ENCODE measurements at places on chromosomes 5 and 9.

DNA sequence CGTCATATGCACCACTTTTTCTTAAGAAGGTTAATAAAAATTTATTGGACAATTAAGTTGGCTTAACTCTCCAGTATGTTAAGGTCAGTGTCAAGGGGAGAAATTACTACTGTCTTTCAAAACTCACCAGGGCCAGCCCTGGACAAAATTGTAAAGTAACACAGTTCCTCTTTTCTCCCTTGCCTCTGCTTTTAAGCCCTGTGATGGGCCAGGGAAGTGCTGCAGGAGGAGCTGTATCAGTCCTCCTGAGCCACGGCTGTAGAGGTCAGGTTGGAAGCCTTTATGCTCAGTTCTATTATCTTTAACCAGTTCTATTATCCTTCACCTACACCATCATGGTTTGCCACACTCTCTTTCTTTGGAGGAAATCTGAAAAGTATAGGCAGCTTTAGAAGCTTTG is 11.5 kb upstream of the PPP2R2B start:
- no peak for DNase-seq

DNA sequence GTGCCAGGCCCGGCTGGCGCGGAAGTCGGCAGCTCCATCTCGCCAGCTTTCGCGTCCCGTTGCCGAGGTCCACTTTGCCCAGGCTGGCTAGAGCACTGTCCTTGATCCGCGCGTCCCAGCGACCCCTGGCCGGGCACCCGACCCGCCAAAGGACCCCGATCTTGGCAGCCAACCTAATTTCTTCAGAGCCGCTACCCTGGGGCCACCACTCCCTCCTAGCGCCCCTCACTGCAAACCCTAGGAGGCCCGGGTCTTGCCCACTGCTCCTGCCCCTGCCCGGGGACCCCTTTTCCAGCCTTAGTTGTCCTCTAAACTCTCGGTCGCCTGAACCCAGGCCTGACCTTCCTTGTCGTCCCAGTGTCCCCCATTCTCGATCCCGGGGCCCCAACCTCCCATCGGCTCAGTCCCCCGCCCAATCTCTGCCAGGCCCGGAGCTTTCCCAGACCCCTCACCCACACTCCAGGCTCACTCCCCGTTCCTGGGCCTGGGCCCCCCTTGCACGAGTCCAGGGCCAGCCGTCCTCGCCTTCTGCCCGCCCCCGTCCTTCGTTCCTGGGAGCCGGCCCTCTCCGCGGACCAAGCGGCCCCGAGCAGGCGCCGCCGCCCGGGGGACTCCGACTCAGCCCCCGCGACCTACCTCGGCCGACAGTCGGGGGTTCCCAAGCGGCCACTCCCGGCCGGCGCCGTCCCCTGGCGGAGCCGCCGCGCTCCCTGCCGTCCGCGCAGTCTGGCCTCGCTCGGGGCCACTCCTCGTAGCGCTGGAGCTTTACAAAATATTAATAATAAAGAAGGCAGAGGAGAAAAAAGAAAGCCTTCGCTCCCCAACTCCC is 701 bp upstream of the LMX1B start:
- no peak for DNase-seq

DNA sequence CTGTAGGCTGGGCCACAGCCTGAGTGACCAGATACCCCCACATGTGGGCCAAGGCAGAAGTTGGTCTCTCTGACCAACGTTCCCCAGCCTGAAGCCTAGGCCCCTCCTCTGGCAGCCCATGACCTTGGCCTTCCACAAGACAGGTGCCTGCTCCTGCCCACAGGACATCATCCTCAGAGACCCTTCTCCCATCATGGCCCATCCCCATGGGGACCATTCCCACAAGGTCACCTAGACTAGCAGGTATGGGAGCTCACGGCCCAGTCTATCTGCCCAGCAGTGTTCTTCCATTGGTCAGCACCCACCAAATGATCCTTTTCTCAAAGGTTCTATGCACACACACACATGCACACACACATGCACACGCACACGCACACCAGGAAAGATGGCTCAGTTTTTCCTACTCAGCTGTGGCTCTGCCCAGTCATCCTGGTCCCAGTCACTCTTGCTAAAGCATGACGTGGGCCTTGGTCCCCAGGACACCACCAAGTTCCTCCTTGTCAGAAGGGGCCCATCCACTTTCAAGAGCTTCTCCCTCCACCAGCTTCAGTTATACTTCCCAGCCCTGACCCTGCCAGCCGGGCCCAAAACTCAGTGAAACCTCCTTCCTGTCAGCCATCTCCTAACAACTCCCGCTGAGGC is 65.4 kb downstream of the PAX5 start:
- DNase-seq: no peak

- DNase-seq: peak; percentile 71
These were observed 57.7 kb downstream of the DUSP1 start for GRCh38 chr5:172713113-172713808.

GRCh38 chr5:179818746-179819295 is 1.9 kb upstream of the SQSTM1 start:
- DNase-seq: peak; percentile 97

DNA sequence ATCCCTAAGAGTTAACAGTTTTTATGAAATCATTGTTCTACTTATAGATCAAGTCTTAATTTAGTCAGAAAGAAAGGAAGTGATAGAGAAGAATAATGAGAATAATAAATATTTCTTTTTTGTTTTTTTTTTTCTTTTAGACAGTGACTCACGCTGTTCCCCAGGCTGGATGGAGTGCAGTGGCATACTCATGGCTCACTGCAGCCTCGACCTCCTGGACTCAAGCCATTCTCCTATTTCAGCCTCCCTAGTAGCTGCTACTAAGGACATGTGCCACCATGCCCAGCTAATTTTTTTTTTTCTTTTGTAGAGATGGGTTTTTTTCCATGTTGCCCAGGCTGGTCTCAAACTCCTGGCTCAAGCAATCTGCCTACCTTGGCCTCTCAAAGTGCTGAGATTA is 11.0 kb downstream of the IFNA21 start:
- DNase-seq: no peak

- DNase-seq: no peak
These were observed 73.2 kb downstream of the WNK2 start for GRCh38 chr9:93256878-93257807.

GRCh38 chr9:30410273-30410672 is 1974.2 kb upstream of the ACO1 start:
- no peak for DNase-seq

- DNase-seq: no peak
These were observed 40.6 kb downstream of the PHAX start for GRCh38 chr5:126641387-126641786.

GRCh38 chr5:42074353-42074752 is 149.3 kb downstream of the FBXO4 start:
- DNase-seq: no peak

- no peak for DNase-seq
These were observed 597.1 kb downstream of the ACTL7B start for GRCh38 chr9:108258640-108259039.

- no peak for DNase-seq
These were observed 125.2 kb downstream of the PRDM6 start for GRCh38 chr5:123214193-123214592.

- DNase-seq: no peak
These were observed 214.8 kb downstream of the AOPEP start for GRCh38 chr9:94941211-94941875.

DNA sequence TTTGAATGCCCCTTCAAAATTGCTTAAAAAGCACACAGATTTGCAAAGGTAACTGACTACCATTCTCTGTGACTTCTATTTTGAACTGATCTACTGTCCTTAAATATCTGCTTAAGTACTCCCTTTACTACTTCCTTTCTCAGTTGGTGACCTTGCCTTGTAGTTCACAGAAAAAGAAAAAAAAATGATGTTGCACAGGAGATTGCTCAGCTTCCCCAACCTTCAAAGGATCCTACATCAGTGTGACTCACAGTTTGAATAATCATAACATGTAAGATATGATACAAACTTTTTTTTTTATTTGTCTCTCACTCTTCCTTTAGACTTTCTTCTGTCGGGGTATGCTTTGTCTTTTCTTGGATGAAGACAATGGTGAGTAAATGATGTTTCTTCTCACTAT is 1029.6 kb downstream of the CDH12 start:
- no peak for DNase-seq

GRCh38 chr5:95917207-95917606 is 44.4 kb downstream of the ELL2 start:
- no peak for DNase-seq

DNA sequence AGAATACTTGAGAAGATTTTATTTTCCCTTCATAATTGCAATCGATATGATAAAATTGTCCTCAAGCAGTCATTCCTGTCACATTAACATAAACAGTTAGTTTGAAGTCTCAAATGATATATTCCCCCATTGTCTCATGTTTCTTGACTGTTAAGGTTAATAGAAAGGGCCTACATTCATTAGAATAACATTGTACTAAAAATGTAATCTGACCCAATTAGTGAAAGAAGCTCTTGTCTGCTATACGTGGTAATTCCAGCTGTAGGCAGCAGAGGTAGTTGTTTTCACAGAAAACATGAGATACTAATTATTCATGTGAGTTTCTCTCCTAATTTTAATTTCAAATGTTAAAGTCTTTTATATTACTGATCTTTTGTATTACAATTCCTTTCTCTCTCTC is 25.9 kb upstream of the AP3B1 start:
- peak; percentile 49 for DNase-seq

- no peak for DNase-seq
These were observed 102.5 kb upstream of the RAI14 start for GRCh38 chr5:34553581-34553980.

DNA sequence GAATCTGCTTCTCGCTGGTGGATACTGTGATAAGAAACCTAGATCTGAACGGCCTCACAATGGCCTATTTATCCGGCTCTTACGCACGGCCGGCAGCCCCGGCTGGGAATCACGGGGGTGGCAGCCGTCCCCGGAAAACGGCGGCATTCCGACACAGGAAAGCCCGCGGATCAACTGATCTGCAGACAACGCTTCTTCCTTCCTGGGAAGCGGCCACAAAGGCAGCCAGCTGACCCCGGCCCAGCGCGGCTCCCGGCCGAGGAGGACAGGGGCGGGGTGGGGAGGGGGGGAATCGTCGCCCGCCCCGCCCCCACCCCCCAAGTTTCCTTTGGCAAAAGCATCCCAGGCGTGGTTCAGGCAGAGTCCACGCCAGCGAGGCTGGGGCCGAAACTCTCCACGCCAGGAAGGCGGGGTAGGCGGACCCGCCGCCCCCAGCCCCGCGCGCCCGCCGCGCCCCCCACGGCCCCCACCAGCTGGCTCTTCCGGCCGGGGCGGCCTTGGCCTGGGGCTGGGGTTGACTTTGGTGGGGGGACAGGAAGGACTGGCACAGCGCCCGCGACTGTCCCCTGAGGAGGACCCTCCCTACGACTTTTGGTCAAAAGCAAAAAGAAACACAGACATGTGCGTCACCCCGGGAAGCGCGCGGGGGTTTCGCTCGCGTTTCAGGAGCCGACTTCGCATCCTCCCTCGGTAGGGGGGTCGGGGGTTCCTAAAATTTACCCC is 247.7 kb upstream of the ANKRD55 start:
- peak; percentile 64 for DNase-seq

DNA sequence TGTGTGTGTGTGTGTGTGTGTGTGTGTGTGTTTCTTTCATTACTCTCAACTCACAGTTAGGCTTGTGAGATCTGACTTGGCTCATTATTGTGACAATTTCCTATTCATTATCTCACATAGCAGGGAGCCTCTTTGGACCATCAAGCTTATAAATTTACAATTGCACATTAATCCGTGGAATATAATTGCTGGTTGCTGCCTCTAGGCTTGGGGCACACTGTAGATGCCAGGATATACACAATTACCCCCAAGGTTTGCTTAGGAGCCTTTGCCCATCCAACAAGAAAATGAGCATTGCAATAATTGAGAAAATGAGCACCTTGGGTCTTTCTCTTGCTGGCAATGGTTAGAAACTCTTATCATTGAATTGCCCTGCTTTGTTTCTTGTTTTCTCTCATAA is 161.6 kb upstream of the DMRTA1 start:
- no peak for DNase-seq

GRCh38 chr5:111743512-111743911 is 13.5 kb downstream of the NREP start:
- no peak for DNase-seq

DNA sequence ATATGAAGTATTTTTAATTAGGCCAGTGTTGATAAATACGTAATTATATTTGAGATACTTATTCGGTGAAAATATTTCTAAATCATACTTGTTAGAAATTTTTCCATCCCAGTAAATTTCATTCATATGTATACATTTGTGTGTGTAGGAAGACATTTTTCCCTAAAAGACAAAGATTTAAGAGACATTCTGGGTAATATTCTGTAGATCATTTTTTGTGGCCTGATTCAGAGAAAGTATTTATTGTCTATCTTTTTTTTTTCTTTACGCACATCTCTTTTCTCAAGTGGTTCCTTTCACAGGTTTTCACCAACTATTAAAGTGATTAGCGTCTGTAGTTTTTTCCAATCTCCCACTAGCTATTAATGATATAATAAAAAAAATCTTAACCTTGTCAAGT is 224.1 kb downstream of the MEF2C start:
- no peak for DNase-seq

DNA sequence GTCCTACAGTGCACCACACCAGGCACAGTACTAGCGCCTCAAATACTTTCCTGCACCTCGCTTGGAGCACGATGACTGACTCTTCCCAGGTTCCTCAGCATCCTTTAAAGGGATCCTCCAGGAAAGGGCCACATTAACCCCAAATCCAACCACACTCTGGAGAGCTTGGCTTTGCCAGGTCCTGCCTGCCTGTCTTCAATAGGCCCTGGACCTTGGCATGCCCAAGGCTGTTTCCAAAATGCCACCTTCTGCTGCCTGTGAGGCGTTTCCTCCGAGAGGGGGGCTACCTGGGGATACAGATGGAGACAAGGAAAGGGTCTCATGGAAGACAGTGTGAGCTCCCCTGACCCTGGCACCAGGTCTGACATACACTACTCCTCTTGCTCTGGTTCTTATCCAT is 169.9 kb downstream of the DAB2IP start:
- no peak for DNase-seq

GRCh38 chr5:151504006-151504405 is 56.6 kb downstream of the SLC36A1 start:
- no peak for DNase-seq

DNA sequence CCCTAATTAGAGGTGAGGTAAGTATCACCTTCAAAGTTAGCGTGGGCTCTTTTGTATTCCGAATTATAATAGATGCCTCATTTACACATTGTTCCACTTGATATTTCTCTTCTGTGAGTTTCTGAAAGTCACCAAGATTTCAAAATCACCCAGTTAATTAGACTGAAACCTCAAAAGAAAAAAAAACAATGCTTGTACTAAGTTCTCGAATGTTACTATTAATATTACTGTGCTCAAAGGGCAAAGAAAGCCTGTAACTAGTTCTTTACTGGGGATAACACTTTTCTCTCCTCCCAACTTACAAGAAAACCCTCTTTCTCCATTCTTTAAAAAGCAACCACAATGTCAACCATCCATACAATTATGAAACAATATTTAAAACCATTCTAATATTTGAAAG is 98.5 kb downstream of the STRBP start:
- DNase-seq: no peak

- DNase-seq: no peak
These were observed 6.6 kb downstream of the CDX1 start for GRCh38 chr5:150173161-150173560.

DNA sequence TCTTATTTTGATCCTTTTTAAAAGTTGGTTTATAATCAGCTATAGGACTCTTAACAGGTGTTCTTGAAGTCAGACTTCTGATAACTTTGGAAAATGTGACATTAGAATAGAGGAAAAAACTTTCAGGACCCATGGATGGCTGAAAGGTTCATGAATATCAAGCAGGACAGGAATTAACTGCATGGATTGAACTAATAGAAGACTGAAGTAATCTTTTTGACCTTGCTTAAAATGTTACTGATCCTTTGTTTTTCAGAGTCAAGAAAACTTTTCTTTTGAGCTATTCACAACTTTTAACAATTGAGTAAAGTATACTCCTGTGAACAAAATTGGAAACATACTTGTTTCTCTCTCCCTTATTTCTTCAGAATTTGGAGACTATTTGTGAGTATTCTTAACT is 79.2 kb downstream of the PLK2 start:
- DNase-seq: no peak

Data from RWPE1 (cell line).